Naive B cell (primary cell): ENCODE measurements at places on chromosomes 6 and 20. TPM values are rescaled to one million over a fixed set of nuclear protein-coding genes. Genes with fewer than 3 reads are reported as not detected.

DNA sequence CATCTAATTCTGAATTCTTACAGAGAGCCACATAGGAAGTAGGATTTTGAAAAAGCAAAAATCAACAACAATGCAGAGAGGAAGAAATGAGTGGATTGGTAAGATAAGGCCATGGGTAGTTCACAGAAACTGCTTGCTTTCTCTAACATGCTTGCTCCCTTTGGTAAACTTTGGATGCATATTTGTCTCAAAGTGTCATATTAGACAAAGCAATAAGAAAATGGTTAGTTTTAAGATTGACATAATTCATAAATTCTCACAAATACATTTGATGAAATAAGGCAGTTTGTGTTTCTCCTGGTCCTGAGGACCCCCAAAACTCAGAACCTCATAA lies 31.7 kb downstream of the UTRN start:
- DNase-seq, result no peak

- DNase-seq, result no peak
Measured at GRCh38 chr6:19837511-19838441, 606 bp downstream of the ID4 start.

- DNase-seq, result no peak
Measured at GRCh38 chr6:33181141-33181540, 11.1 kb downstream of the COL11A2 start.

DNA sequence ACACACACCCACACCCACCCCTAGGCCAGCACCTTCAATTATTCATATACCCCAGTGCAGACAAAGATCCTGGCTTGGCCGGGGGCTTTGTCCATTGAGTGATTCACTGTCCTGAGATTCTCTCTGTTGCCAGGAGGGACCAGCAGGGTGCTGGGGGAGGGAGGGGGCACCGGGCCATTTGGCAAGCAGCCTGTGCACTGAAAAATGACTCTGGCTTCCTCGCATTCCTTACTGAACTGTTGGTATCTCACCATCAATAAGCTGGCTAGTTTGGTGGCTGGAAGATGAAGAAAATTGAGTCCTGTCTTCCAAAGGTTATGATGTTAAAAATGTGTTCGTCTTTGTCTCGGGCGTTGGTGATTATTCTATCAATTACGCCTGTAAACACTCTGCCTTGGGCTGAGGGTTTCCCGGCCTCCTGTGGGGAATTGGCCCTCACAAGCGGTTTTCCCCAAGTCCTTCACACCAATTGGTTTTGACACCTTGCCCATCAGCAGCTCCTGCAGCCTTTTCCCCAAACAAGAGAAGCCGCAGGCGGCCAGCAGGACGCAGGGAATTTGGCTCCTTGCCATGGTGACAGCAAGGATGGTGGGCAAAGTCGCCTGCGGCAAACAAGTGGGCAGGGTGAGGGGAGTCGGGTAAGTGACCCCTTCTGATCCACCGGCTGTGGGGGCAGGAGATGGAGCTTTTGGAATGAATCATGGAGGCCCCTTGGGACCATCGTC lies 4.9 kb downstream of the VSTM2L start:
- no peak for DNase-seq

PCSK2 gene
- polyA plus RNA-seq, result not detected

NKX2-4 gene
- not detected for polyA plus RNA-seq

SLC4A11 gene
- 0.17 TPM for polyA plus RNA-seq
